ENCODE measurements at places on chromosomes 2 and 18. TPM values are rescaled to one million over a fixed set of nuclear protein-coding genes. Genes with fewer than 3 reads are reported as not detected.

HOXD8 gene
- 23.4 TPM for total RNA-seq

HJURP gene
- total RNA-seq = 13.2 TPM

CYTIP gene
- not detected for total RNA-seq

SERPINB5 gene
- total RNA-seq = not detected

REG3A gene
- not detected for total RNA-seq
